Left lung (tissue), 14 donors: ENCODE measurements at places on chromosomes 13 and 19. TPM values are rescaled to one million over a fixed set of nuclear protein-coding genes. Genes with fewer than 3 reads are reported as not detected.

DNA sequence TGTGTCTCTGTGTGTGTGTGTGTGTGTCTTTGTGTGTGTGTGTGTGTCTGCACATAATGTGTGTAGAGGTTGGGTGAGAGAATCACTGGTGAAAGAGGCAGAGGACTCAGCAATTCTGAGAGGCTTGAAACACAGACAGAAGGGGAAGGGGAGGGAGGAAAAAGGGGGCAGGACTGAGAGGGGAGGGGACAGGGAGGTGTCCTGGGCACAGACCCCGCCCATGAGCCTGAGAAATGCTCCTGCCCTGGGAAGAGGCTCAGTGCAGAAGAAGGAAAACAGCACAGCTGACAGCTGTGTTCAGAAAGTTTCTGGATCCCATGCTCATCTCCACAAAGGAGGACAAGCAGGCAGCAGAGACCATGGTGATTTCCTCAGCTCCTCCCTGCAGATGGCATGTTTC lies 59.1 kb upstream of the CEACAM8 start:
- no peaks in the 10 kb centered on the region for H3K4me1 ChIP-seq
- no peak for DNase-seq
- H3K27me3 ChIP-seq, result no peaks in the 10 kb centered on the region
- H3K4me3 ChIP-seq, result no peak overlapping the region
- no peaks in the 10 kb centered on the region for H3K36me3 ChIP-seq

- peaks cover 8% of the 10 kb centered on the region for H3K4me1 ChIP-seq
- no peaks in the 10 kb centered on the region for H3K36me3 ChIP-seq
- H3K27me3 ChIP-seq, result no peaks in the 10 kb centered on the region
- no peak for DNase-seq
- no peak overlapping the region for H3K27ac ChIP-seq
Measured at GRCh38 chr19:41226874-41227390, 7.9 kb downstream of the AXL start.

The TYROBP gene
- 205 TPM for total RNA-seq

The MAST1 gene
- 0.29 TPM for total RNA-seq

- H3K27ac ChIP-seq, result no peak within 1 kb of the TSS
- no peaks in the 10 kb centered on the region for H3K4me1 ChIP-seq
- H3K36me3 ChIP-seq, result no peaks in the 10 kb centered on the region
- H3K4me3 ChIP-seq, result peak within 1 kb of the TSS; percentile 58
- H3K27me3 ChIP-seq, result peaks cover 39% of the 10 kb centered on the region
Measured at GRCh38 chr13:20702915-20703779, at the start of gene IL17D. Gene IL17D, plus strand, starts transcription at chr13:20703699. Its CDS starts 303 bp downstream, at chr13:20704002.

DNA sequence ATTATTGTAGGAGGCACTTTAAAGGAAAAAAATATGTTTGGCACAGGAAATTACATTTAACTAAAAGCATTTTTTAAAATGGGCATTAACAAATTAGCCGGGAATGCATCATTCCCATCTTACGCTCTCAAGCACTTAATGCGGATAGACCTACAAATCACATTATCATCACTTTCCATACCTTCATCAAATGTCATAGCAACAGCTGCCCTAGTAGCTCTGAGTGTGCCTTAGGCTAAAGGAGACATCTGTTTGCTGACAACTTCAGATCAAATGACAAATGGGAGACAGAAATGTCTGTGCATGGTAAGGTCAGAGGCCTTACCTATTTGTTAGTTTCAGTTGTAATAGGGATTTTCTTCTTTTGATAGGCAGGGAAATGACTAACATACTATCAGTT lies 773.2 kb upstream of the SLC10A2 start:
- no peak overlapping the region for H3K4me3 ChIP-seq
- H3K36me3 ChIP-seq, result no peaks in the 10 kb centered on the region
- no peak overlapping the region for H3K27ac ChIP-seq
- no peak for DNase-seq
- H3K4me1 ChIP-seq, result no peaks in the 10 kb centered on the region

GRCh38 chr13:79631051-79631659 lies 150.2 kb downstream of the NDFIP2 start:
- no peaks in the 10 kb centered on the region for H3K27me3 ChIP-seq
- no peak for DNase-seq
- no peak overlapping the region for H3K4me3 ChIP-seq
- no peaks in the 10 kb centered on the region for H3K4me1 ChIP-seq
- no peak overlapping the region for H3K27ac ChIP-seq

The NLRP7 gene
- 0.09 TPM for total RNA-seq

DNA sequence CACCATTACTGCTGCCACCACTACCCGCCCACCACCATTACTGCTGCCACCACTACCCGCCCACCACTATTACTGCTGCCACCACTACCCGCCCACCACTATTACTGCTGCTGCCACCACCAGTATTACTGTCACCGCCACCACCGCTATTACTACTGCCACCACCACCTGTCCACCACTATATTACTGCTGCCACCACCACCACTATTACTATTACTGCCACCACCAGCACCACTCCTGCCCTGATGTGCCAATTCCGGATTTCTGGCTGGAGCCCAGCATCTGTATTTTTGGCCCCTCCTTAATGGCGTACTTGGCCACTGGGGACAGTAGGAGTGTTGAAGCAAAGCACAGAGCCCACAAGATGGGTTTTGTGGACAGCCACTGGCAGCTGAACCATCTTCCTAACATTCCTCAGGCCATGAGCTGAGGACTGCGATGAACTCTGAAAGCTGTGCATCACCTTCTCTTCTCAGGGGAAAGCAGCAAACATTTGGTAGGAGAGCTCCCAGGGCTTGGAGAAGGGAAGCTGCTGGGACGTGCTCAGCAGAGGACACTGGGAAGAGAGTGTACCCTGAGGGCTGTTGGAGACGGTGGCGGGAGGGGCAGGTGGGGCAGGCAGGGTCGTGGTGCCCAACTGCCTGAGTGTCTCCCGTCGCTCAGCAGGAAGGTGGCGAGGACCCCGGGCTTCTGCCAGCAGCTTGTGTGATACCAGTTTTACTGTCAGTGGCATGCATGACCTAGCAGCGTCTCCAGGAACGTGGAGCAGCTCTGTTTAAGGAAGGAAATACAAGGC lies 23.0 kb downstream of the CUL4A start:
- no peaks in the 10 kb centered on the region for H3K36me3 ChIP-seq
- no peaks in the 10 kb centered on the region for H3K4me1 ChIP-seq
- no peaks in the 10 kb centered on the region for H3K27me3 ChIP-seq
- no peak for DNase-seq
- H3K4me3 ChIP-seq, result no peak overlapping the region
- no peak overlapping the region for H3K27ac ChIP-seq

GRCh38 chr13:44874886-44875630 lies 114.2 kb downstream of the NUFIP1 start:
- no peak overlapping the region for H3K4me3 ChIP-seq
- no peak for DNase-seq
- no peaks in the 10 kb centered on the region for H3K36me3 ChIP-seq
- no peaks in the 10 kb centered on the region for H3K4me1 ChIP-seq

GRCh38 chr19:48656840-48657474 lies 11.0 kb upstream of the CA11 start:
- H3K36me3 ChIP-seq, result no peaks in the 10 kb centered on the region
- peaks cover 13% of the 10 kb centered on the region for H3K4me1 ChIP-seq
- no peak overlapping the region for H3K4me3 ChIP-seq
- H3K27ac ChIP-seq, result no peak overlapping the region
- no peak for DNase-seq

GRCh38 chr13:99421758-99422585 lies 79.3 kb upstream of the TM9SF2 start:
- no peaks in the 10 kb centered on the region for H3K27me3 ChIP-seq
- no peaks in the 10 kb centered on the region for H3K36me3 ChIP-seq
- DNase-seq, result no peak
- H3K27ac ChIP-seq, result no peak overlapping the region
- no peaks in the 10 kb centered on the region for H3K4me1 ChIP-seq

DNA sequence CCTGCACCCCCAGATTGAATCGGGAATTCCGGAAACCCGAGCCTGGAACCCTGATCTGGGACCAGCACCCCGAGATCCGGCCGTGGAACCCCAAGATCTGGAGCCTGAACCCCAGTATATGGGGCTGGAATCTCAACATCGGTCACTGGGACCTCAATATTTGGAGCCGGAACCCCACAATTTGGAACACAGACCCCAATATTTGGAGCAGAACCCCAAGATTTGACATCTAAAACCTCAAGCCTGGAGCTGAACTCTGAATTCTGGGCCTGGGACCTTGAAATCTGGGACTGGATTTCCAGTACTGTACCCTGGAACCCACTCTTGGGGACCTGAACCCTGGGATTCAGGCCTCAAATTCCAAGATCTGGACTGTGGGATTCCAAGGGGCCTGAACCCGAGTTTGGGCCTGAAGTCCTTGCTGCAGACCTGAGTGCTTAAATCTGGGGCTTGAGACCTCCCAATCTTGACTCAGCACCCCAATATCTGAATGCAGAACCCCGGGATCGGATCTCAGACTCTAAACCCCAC lies 629 bp downstream of the LRFN3 start:
- H3K36me3 ChIP-seq, result peaks cover 18% of the 10 kb centered on the region
- H3K27ac ChIP-seq, result peak overlapping the region; percentile 64

DNA sequence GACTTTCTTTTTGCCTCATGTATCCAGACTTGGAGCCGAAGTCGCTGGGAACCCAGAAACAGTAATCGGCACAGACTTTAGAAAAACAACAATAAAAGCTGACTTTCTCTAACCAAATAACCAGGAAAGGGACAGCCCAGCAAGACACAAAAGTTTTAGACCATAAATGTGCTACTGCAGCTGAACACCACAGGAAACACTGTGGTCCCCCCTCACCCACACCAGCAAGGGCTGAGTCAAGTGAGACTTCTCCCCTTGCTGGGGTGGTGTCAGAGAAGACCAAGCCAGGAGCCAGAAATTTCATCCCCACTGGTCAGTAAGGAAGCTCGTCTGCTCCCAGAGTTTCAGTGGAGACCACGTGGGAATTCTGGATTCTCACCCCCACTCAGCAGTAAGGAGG lies 70.6 kb downstream of the ESD start:
- no peaks in the 10 kb centered on the region for H3K4me1 ChIP-seq
- no peak overlapping the region for H3K4me3 ChIP-seq
- no peak overlapping the region for H3K27ac ChIP-seq
- DNase-seq, result no peak
- no peaks in the 10 kb centered on the region for H3K27me3 ChIP-seq
- H3K36me3 ChIP-seq, result peaks cover 61% of the 10 kb centered on the region

DNA sequence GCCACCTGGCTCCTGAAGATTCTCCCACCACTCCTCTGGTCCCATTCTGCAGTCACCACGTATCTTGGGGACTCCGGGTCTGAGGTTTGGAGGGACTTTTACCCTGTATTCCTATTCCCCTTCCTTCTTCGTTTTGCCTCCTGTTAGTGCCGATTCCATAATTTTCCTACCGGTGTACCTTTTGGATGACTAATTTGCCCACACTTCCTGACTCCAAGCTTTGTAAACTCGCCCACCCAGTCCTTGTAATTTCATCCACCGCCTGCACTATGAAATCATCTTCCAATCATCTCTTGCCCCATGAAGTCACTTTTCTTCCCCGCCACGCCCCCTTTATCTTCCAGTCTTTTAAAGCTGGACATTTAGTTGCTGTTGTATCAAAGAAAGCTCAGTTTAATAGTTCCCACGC lies 572 bp downstream of the UCHL3 start:
- no peaks in the 10 kb centered on the region for H3K36me3 ChIP-seq
- H3K4me3 ChIP-seq, result peak overlapping the region; percentile 67

- no peak for DNase-seq
- no peaks in the 10 kb centered on the region for H3K4me1 ChIP-seq
- no peak overlapping the region for H3K27ac ChIP-seq
- no peak overlapping the region for H3K4me3 ChIP-seq
Measured at GRCh38 chr13:63631006-63631405, 2215.4 kb upstream of the PCDH20 start.

GRCh38 chr19:38304866-38305429 lies 897 bp downstream of the C19orf33 start:
- H3K27ac ChIP-seq, result peak overlapping the region; percentile 64
- peaks cover 14% of the 10 kb centered on the region for H3K4me1 ChIP-seq
- peak overlapping the region; percentile 25 for H3K4me3 ChIP-seq
- peaks cover 55% of the 10 kb centered on the region for H3K36me3 ChIP-seq

DNA sequence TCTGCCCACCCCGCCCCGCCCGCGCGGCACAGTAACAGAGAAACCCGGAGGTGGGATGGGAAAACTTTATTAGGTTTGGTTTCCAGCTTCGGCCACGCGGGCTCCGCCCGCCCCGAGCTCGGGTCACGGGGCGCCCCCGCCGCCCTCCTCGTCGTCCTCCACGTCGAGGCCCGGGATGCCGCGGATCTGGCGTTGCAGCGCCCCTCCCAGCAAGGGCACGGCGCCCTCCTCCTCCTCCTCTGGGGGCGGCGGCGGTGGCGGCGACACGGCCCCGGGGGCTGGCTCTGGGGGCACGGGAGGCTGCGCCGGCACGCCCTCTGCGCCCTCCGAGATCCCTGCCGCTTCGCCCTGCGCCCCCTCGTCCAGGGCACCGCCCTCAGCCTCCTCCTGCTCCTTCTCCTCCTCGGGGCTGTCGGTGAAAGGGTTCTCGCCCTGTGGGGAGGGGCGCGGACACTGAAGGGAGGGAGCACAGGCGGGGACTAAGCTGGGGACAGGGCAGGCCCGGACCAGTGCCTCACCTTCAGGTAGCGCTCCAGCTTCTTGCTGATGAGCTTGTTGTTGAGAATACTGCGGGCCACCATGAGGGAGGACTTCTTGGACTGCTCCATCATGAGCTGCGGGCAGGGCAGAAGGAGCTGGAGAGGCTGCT lies 536 bp upstream of the AKAP8 start:
- peak overlapping the region; percentile 99 for H3K4me3 ChIP-seq
- DNase-seq, result no peak
- H3K36me3 ChIP-seq, result peaks cover 1% of the 10 kb centered on the region

DNA sequence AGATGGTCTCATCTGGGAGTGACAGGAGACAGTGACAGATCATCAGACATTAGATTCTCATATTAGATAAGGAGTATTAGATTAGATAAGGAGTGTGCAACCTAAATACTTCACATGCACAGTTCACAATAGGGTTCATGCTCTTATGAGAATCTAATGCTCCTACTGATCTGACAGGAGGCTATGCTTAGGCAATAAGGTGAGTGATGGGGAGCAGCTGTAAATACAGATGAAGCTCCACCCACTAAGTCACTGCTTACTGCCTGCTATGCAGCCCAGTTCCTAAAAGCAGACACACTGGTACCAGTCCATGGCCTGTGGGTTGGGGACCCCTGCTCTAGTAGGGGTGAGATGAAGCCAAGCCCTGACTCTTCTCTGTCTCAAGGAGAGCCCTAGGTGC lies 10.0 kb upstream of the IGFL3 start:
- peaks cover 4% of the 10 kb centered on the region for H3K27me3 ChIP-seq
- DNase-seq, result no peak

The NAT14 gene
- 22.9 TPM for total RNA-seq

The IGFL3 gene
- not detected for total RNA-seq

DNA sequence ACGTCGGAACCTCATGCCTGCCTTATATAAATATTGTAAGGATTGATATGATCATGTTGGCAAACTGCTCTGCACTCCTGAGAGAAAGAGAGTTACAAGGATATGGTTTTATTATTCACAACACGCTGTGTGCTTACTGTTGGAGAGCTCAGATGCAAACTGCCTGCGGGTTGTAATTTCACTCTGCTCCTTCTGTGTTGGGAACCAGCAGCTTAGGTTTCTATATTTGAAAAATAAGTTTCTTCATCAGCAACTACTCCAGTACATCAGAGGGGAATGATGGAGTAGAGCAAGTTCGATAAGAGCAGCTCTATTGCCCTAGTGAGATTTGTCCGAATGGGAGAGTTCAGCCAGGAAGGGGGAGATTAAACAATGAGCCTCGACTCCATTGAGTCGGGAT lies 106.9 kb upstream of the UBL3 start:
- no peak overlapping the region for H3K4me3 ChIP-seq
- H3K27me3 ChIP-seq, result no peaks in the 10 kb centered on the region
- no peak overlapping the region for H3K27ac ChIP-seq
- H3K4me1 ChIP-seq, result no peaks in the 10 kb centered on the region
